ENCODE measurements at places on chromosomes 11 and 22. TPM values are rescaled to one million over a fixed set of nuclear protein-coding genes. Genes with fewer than 3 reads are reported as not detected.

HTR3B gene
- total RNA-seq: not detected

GRCh38 chr11:56705784-56706396 lies 7.0 kb downstream of the OR9G1 start:
- DNase-seq: no peak

DNA sequence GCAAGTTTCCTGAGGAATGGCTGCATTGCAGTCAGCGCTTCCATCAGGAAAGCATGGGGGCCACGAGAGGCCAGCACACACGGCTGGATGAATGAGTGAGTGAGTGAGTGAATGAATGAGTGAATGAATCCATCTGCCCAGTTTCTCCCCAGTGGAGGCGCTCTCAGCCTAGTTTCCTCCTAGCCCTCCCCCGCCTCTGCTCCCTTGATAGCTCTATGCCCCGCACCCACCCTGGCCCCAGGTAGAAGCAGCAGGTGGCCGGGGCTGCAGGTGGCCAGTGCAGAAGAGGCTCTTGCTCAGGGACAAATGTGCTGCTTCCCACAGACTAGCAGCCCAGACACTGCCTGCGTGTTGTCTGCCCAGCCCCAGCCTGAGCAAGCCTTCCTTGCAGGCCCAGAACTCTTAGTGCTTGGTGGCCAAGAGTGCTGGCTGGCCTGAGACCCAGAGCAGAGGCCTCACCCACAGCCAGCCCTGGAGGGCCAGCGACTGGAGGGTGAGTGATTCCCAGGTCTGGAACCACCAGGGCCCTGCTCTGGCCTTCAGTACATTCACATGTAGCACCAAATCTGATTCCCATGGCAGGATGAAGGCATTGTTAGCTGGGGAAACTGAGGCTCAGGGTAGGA lies 31.1 kb upstream of the PDGFB start:
- DNase-seq: no peak

- no peak for DNase-seq
These were observed 210.8 kb downstream of the CEP164 start for GRCh38 chr11:117538263-117539135.

DNA sequence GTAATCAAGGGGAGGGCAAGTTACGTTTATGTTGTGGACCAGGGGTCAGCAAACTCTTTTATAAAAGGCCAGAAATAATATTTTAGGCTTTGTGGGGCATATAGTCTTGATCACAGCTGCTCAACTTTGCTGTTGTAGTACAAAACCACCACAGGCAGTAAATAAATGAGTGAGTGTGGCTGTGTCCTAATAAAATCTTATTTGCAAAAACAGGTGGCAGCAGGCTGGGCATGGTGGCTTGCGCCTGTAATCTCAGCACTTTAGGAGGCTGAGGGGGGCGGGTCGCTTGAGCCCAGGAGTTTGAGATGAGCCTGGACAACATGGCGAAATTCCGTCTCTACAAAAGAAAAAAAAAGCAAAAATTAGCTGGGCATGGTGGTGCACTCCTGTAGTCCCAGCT lies 57.9 kb upstream of the NUP160 start:
- DNase-seq: no peak

GRCh38 chr11:35629914-35630313 lies 11.7 kb downstream of the FJX1 start:
- DNase-seq: peak; percentile 59
